PC-3 (cell line): ENCODE measurements at places on chromosomes 2 and 18. TPM values are rescaled to one million over a fixed set of nuclear protein-coding genes. Genes with fewer than 3 reads are reported as not detected.

EHD3 gene
- total RNA-seq = 3.2 and 4.4 TPM in 2 replicates

MARCHF4 gene
- total RNA-seq = 1.9 and 3.7 TPM in 2 replicates

IL1RL1 gene
- total RNA-seq = 4.9 and 5.7 TPM in 2 replicates

- no peak for DNase-seq
These were observed 117.9 kb downstream of the AGAP1 start for GRCh38 chr2:235611756-235612155.

GRCh38 chr18:3368193-3368592 lies 81.8 kb upstream of the TGIF1 start:
- DNase-seq = peak; percentile 92

DNA sequence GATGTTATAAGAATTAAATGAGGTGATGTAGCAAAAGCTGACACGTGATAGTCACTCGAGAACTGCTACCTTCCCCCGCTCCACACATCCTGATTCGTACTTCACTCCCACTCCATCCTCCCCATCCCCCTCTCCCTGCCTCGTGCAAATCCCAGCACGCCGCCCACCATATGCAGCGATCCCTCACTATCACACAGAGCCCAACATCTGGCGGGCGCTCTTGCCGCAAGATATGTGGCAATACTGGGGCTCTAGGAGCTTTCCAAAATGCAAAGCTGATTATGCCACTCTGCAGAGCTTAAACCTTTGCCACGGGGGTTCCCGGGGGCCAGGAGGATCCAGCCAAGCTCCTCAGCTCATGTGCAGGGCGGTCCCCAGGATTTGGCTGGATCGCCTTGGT lies 37.4 kb downstream of the DNMT3A start:
- no peak for DNase-seq
